ENCODE measurements at places on chromosomes 2 and 18. TPM values are rescaled to one million over a fixed set of nuclear protein-coding genes. Genes with fewer than 3 reads are reported as not detected.

Gene SP140
- total RNA-seq, result not detected

Gene LIMS3
- total RNA-seq, result not detected

Gene OSBPL6
- 9.2 TPM for total RNA-seq

Gene DYNAP
- total RNA-seq, result not detected

Gene OSR1
- 0.44 TPM for total RNA-seq

GRCh38 chr2:154724194-154724797, 25.8 kb downstream of the KCNJ3 start:
- no peak for DNase-seq

- DNase-seq, result no peak
Measured at GRCh38 chr2:124604940-124605339, 579.9 kb downstream of the CNTNAP5 start.

DNA sequence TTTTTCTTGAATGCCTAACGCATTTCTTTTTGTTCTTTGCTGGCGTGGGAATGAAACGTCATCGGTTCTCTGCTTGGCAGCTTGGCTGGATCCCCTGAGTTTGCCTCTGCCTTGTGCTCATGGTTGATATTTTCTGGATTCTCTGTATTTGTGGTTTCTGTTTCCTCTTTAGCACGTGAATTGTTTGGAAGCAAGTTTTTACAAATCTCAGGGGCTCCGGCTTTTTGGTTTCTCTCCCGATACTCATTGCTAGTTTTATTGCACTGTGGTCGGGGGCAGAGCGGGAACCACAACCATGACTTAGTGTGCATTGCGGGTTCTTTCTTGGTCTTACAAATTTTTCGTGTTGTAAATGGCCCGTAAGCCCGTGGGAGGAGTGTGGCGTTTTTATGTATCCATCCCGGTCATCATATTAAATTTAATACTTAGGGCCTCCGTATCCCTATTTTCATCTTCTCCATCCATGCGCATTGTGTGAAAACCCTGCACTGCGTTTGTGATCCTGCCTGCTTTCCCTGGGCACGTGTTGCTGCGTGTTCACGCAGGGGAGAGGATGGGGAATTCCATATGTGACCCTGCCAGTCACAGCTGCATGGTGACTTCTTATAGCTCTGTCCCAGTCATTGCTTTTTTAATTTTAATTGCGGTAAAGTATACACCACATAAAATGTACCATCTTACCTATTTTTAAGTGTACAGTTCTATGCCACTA, 9.4 kb downstream of the RAMP1 start:
- no peak for DNase-seq

GRCh38 chr2:237956402-237956736, 10.4 kb upstream of the UBE2F start:
- peak; percentile 86 for DNase-seq

GRCh38 chr2:154696369-154696768, 2.1 kb upstream of the KCNJ3 start:
- DNase-seq, result no peak

DNA sequence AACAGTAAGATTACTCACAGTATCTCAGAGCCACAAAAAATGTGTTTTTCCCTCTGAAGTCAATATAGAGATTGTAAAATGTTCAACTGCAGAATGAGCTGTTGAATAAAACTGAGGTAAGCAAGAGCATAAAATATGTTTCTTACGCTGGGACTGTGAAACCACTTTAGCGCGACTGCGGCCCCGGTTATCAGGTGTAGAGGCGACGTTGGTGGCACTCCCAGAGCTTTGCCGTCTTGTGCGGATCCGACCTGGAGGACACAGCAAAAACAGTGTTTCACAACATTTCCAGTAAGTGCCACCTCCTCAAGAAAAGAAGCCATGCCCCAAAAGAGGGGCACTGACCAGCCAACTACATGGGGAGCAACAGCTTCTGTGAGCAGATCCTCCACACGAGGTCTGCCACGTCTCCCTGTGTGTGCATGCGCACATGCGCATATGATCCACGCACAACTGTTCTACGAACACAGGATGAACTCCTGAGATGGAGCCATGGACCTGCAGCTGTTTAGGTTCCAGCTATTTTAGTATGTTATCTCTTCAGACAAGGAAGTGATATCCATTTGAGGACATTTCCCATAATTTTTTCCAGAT, 100.7 kb upstream of the RNU4ATAC start:
- DNase-seq, result no peak

- DNase-seq, result no peak
Measured at GRCh38 chr2:85851253-85852151, 37.3 kb downstream of the ST3GAL5 start.

Measured in H7 (cell line).